ENCODE measurements at places on chromosomes 4 and X. TPM values are rescaled to one million over a fixed set of nuclear protein-coding genes. Genes with fewer than 3 reads are reported as not detected.

Gene MAGEB17
- 0.13 TPM for polyA plus RNA-seq

Gene FHDC1
- polyA plus RNA-seq: 5.9 TPM

Gene MAGEH1
- 35.8 TPM for polyA plus RNA-seq

Gene FGA
- polyA plus RNA-seq: not detected

Gene CLDN34
- not detected for polyA plus RNA-seq

Gene SOWAHD
- 1.1 TPM for polyA plus RNA-seq

Gene NXF2B
- polyA plus RNA-seq: not detected

Gene PGRMC1
- polyA plus RNA-seq: 75.5 TPM

Gene TXK
- 0.65 TPM for polyA plus RNA-seq

Gene ERCC6L
- polyA plus RNA-seq: 1.6 TPM

Gene PKD2
- 24.1 TPM for polyA plus RNA-seq

Gene PABPC4L
- polyA plus RNA-seq: 7.5 TPM

Gene TMEM271
- not detected for polyA plus RNA-seq

Gene TEC
- polyA plus RNA-seq: 0.49 TPM

Gene HPGDS
- polyA plus RNA-seq: 5.8 TPM

Gene ARL13A
- not detected for polyA plus RNA-seq

Gene SFRP2
- 42.4 TPM for polyA plus RNA-seq

Data from hindlimb muscle (tissue), 1 donor.